ENCODE measurements at places on chromosomes 2 and 18.

- DNase-seq: no peak
These were observed 125.8 kb upstream of the MYO3B start for GRCh38 chr2:170052151-170052550.

DNA sequence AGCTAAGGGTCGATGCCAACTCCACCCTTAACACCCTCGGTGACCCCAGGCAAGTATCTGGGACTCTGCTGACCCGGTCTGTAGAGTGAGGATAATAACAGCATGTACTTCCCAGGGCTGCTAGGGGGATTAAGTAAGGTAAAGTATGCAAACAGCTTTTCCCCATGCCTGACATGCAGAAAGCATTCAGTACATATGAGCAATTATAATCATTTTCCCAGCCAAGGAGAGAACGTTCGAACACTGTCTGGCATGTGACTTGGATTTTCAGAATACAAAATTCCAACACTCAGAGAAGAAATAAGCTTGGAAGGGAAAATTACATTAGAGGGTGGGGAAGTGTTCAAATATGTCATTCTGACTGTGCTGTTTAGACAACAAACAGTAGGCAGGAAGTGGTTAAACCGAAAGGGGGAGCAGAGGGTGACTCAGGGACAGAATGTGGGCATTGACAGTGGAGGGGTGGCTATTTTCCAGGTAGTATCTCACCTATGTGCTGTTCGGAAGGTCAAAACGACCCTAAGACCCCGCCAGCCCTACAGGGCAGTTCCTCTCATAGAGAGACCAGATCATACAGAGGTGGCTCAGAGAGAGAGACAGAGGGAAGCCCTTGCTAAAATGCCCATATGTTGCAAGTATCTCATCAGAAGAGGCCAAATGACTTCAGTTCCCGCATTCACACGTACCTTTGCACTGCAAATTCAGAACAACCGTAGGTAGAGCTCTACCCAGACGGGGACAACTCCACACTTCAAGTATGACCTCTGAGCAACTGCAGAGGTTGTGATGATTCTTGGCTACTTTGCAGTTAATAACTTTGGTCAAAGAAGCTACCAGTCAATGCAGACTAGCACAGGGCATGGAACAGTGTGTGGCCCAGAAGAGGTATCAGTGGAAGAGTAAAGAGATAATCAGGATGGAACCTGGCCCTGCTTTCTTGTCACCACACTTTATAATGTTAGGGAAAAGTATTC is 14.8 kb downstream of the ASPRV1 start:
- no peak for DNase-seq

- no peak for DNase-seq
These were observed 408.9 kb downstream of the RIT2 start for GRCh38 chr18:42706618-42707017.

DNA sequence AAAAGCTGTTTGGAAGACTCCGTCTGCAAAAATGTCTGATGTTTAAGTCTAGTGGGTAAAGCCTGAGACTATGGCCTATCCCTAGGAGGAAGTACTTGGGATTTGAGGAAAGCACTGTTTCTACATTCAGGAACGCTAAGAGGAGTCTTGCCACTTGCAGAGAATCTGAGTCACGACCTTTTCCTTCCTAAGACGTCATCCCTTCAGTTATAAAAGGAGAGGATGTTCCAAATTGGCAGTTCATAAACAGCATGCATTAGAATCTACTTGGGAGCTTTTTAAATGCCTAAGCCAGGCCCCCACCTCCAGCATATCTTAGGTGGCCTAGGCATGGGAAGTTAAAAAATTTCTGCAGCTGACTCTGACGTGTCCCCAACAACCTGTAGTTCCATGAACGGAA is 125.9 kb downstream of the TTC32 start:
- no peak for DNase-seq

DNA sequence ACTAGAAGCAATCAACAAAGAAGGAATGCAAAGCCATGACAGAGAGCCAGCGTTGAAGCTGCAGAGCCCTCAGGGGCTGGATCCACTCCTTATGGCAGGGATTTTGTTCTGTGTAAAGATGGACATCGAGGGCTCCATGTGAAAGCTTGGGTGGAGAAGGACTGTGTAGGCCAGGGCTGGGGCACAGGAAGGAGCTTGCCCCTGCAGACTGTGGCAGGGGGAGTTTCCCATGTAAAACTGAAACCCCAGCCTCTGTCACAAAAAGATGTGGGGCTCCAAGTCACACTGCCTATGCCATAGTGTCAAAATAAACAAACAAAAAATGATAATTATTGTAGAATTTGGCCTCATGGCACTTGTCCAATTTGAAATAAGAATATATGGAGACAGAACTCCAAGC is 408.7 kb upstream of the HS6ST1 start:
- no peak for DNase-seq

DNA sequence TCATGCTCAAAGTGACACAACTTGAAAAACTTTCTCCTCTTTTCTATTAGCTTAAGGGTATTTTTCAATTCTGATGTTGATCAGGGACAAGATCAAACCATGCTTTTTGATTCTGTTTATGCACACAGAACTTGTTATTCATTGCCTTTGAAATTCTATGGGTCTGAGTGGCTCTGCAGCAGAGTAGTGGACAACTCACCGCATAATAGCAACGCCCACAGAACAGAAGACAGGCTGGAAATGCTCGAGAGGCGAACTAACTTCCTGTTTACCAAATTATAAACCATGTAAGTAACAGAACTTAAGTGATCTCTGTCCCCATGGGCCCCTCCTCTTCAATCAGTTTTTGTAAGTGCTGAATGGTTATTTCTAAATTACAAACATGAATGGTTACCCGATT is 131.2 kb downstream of the CBLN2 start:
- no peak for DNase-seq

DNA sequence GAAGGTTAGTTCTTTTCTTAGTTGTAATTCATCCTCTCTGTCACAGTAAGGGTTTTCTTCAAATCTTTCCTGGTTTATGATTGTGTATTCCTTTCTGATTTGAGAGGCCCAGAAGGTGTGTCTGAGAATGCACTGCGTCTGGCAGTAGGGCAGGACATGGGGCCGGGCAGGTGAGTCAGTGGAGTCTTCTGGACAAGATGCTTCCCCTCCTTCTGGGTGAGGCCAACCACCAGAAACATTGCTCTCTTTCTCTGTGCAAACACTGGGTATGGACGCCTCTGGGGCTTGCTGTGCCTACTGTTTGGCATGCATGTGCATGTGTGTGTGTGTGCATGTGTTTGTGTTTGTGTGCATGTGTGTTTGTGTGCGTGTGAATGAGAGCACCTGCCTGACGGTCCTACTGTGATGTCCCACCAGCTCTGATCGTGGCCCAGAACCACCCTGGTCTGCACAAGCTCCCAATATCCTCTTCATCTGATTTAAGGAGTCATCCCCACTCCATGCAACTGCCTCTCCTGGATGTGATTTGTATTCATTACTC is 93.2 kb upstream of the DLX2 start:
- DNase-seq: no peak
